ENCODE measurements at places on chromosomes 7 and 10.

DNA sequence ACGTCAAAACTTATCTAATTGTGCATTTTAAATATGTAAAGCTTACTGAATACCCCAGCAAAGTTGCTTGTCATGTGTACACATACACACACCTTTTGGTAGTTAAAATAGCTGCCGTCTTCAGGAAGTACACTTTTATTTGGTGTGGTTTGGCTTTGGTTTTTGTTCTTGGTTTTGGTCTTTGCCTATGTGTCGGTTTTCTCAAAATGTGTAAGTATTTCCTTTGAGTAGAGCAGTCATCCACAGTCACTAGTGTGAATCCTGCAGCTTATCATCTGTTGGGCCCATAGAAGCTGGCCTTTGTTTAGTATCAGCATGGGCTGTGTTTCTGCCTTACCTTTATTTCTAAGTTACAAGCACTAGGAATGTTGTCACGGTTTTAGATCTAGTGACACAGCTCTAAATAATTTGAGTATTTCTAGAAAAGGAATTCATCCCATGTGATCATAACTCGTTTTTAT, 35.3 kb downstream of the NET1 start:
- H3K27ac ChIP-seq, result peak overlapping the region; percentile 56
- peaks cover 8% of the 10 kb centered on the region for H3K36me3 ChIP-seq
- peaks cover 18% of the 10 kb centered on the region for H3K4me1 ChIP-seq
- DNase-seq, result no peak

DNA sequence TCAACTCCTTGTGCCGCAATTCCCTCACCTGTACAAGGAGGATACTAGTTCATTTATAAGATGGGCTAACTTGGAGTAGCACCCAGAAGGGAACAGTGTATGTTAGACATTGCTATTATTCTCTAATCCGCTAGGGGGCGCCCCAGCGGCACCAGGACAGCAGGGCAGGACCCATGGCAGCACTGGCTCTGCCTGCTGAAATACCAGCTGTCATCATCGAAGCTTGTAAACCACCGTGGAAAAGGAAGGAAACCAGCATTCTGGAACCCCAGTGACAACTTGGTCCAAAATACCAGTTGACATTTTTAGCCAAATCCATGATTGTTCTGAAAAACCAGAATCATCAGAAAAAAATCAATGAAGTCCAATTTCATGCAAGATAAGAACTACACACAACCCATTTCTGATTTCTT, 134.4 kb downstream of the ITGA8 start:
- H3K4me1 ChIP-seq, result no peaks in the 10 kb centered on the region
- peaks cover 17% of the 10 kb centered on the region for H3K27me3 ChIP-seq
- DNase-seq, result no peak

DNA sequence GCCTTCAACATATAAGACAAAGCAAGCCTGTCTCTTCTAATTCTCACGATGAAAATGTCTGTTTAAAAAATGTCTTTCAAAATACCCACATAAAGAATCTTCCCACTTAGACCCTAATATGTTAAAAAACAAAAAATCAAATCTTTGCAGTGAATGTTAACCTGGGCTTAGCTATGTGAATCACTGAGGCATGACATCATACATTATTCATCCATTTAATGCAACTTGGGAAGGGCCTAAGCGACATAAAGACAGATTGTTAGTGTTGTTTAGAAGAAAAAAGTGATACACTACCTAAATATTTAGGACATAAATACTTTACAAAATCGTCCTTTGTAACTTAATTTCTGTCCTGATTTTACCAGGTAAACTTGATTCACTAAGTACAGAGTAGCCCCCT, 648.5 kb upstream of the NRP1 start:
- DNase-seq, result no peak
- no peaks in the 10 kb centered on the region for H3K4me1 ChIP-seq
- no peaks in the 10 kb centered on the region for H3K36me3 ChIP-seq
- peaks cover 6% of the 10 kb centered on the region for H3K27me3 ChIP-seq

DNA sequence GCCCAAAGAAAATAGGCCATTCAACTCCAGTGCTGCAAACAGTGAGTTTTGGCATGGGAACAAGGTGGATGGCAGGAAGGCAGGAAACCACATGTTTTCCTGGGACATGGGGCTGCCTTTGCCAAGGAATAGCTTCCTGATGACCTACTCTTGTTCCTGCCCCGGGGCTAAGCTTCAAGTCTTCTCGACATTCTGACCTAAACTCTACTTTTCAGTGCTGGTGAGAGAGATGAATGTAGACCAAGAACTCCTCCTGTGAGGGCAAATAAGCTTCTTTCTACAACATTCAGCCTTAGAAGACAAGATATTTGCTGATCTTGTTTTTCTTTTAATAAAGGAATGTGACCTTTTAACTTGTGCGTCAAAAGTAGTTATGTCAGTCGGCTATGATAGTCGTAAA, 199.0 kb downstream of the GPR37 start:
- H3K4me1 ChIP-seq, result no peaks in the 10 kb centered on the region
- H3K27ac ChIP-seq, result no peak overlapping the region
- H3K36me3 ChIP-seq, result no peaks in the 10 kb centered on the region
- no peak overlapping the region for H3K4me3 ChIP-seq

DNA sequence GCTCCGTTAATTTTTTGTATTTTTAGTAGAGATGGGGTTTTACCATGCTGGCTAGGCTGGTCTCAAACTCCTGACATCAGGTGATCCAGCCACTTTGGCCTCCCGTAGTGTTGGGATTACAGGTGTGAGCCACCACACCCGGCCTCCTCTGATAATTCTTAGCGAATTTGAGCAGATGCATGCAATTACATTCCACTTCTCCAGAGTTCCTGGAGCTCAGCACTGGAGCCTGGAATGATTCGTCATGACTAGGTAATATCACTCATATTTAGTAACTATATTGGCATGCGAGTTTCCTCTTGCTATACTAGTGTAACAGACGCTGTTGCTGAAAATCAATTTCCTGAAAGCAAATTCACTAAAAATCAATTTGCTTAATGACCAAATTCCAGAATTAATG, 86.8 kb downstream of the MKX start:
- H3K4me1 ChIP-seq, result peaks cover 14% of the 10 kb centered on the region
- H3K4me3 ChIP-seq, result no peak overlapping the region
- peak overlapping the region; percentile 16 for H3K27ac ChIP-seq
- no peak for DNase-seq
- H3K27me3 ChIP-seq, result peaks cover 52% of the 10 kb centered on the region
- H3K36me3 ChIP-seq, result peaks cover 2% of the 10 kb centered on the region

- no peak overlapping the region for H3K4me3 ChIP-seq
- H3K27me3 ChIP-seq, result no peaks in the 10 kb centered on the region
- H3K27ac ChIP-seq, result no peak overlapping the region
- peaks cover 17% of the 10 kb centered on the region for H3K4me1 ChIP-seq
- no peak for DNase-seq
Measured at GRCh38 chr7:26298472-26299058, 6.9 kb downstream of the SNX10 start.

DNA sequence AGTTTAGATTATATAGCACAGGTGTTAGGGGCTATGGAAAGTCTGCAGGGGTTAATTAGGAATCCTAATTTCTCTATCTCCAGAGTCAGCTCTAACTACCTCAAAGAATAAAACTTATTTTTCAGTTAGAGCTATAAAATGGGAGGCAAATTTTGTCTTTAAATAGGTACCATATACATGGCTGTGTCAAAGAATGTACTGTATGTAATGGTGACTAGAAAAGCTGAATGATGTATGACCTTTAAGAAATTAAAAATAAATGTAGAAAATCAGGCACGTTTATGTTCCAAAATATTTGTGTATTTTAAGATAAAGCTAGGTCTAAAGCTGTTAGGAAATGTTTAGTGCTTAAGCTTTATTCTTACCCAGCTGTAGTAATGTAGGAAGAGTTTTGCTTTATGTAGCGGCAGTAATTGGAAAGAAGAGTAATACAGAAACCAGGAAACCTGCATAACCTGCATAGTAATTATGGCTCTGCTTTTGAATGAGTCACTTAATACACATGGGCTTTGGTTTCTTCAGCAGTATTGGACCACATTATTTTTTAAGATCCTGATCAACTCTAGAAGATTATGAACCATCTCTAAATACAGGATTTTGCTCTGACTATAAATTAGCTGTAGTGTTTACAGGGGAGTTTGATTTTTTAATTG, 85.0 kb downstream of the KMT2E start:
- no peaks in the 10 kb centered on the region for H3K27me3 ChIP-seq
- peaks cover 20% of the 10 kb centered on the region for H3K4me1 ChIP-seq
- no peak for DNase-seq
- H3K4me3 ChIP-seq, result peak overlapping the region; percentile 39
- H3K36me3 ChIP-seq, result peaks cover 2% of the 10 kb centered on the region
- H3K27ac ChIP-seq, result peak overlapping the region; percentile 93

GRCh38 chr10:128068398-128069285, 57.6 kb downstream of the MKI67 start:
- peaks cover 14% of the 10 kb centered on the region for H3K36me3 ChIP-seq
- no peak overlapping the region for H3K27ac ChIP-seq
- DNase-seq, result no peak

- peaks cover 3% of the 10 kb centered on the region for H3K4me1 ChIP-seq
- no peak overlapping the region for H3K27ac ChIP-seq
- no peaks in the 10 kb centered on the region for H3K27me3 ChIP-seq
- DNase-seq, result no peak
Measured at GRCh38 chr10:32141018-32141807, 85.0 kb upstream of the KIF5B start.

DNA sequence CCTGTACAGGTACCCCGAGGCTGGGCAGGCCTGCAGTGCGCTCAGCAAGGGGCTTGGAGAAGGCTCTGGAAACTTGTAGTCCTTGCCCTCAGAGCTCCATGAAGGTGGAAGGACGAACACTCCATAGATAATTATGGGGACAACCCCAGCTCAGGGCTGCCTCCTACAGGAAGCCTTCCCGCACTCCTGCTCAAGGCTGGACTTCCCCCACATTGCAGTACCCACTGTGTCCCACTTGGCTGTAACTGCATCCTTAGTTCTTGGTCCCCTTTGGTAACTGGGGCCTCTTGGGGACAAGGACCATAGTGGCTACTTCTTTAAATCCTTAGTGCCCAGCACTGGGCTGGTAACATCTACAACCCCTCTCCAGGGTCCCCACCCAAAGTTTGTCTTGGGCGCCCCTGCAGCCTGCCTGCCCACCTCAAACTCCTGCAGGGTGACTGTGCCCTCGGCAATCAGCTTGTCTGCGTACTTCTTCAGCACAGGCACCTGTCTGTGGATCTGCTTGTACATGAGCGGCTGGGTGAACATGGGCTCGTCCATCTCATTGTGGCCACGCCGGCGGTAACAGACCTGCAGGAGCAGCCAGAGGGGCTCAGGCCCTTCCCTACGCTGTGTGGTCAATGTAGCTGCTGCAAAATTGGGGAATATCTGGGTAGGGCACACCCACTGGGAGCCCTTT, 17.1 kb downstream of the OGDHL start:
- peaks cover 6% of the 10 kb centered on the region for H3K4me1 ChIP-seq
- peaks cover 28% of the 10 kb centered on the region for H3K27me3 ChIP-seq
- no peaks in the 10 kb centered on the region for H3K36me3 ChIP-seq

DNA sequence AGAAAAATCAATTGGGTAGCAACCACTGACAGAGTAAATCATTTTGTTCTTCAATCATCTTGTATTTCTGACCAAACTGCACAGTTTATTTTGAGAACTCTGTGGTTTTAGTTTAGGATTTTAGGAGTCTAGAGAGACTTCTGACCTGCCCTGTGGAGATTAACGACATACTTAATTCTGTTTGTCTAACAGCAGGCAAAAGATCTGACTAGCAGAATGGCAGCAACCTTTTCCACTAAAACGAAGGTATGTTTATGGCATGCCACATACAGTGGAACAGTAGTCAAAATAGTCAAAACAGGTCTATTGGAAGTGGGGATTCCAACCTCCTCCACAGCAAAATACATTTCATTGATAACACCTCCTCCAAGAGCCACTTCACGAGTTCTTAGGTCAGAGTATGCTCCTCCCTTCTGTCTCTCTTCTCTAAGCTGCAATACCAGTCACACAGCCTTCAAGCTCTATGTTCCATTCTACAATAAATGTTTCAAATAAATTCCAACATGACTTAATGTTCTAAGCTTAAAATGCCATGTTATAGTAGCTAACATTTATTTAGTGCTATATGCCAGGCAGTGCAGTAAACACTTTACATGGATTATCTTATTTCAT, 34.4 kb downstream of the NRCAM start:
- no peak overlapping the region for H3K4me3 ChIP-seq
- H3K27ac ChIP-seq, result no peak overlapping the region
- H3K4me1 ChIP-seq, result peaks cover 8% of the 10 kb centered on the region
- H3K27me3 ChIP-seq, result peaks cover 78% of the 10 kb centered on the region

DNA sequence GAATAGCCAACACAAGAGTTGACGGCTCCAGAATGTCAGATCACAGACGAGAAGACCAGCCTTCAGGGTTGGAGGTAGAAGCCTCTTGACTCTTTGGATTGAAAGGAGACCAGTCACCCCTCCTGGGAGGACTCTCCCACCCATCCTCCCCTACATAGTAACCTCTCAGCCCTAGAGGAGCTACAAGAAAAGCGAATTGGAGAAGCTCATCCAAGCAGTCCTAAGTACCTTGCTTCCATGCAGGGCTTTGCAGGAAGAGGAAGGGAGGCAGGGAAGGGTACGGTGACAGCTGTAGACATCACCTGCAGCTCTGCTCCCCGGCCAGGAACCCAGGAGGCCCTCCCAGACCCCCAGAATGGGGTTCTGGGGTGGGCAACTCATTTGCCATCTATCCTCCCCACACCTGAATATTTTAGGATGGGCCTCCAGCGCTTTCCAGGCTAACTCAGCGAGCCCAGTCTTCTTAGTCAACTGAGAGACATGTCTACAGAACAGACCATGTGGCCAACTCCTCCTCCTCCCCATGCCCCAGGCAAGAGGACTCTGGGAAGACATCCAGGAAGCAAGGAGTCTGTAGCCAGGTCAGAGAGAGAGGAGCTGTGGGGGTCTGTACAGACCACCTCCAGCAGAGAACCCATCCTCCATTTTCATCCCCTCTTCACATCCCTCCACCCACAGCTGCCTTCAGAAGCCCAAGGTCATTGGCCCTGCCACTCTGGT, 55.6 kb upstream of the LBX1 start:
- no peak overlapping the region for H3K4me3 ChIP-seq
- peaks cover 11% of the 10 kb centered on the region for H3K36me3 ChIP-seq
- peaks cover 15% of the 10 kb centered on the region for H3K4me1 ChIP-seq
- H3K27me3 ChIP-seq, result peaks cover 82% of the 10 kb centered on the region
- no peak overlapping the region for H3K27ac ChIP-seq

DNA sequence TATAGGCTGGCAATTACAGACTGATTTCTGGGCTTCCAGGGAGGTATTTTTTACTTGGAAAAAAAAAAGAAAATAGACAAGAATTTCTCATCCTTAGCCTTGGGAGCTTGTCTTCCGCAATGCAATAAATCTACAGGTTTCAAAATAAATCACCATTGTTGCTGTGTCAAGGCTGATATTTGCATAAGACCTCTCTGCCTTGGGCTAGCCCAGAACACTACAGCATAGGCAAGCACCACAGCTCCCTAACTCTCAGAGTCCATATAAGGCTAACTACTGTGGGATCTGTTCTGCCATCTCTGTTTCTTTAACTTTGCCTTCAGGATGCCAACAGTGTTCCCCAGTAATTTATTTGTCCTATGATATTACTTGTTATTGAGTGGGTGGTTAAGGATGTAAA, 64.4 kb downstream of the ZWINT start:
- H3K4me1 ChIP-seq, result no peaks in the 10 kb centered on the region
- no peaks in the 10 kb centered on the region for H3K36me3 ChIP-seq
- DNase-seq, result no peak

All from T-helper 17 cell (primary cell).